ENCODE measurements at places on chromosomes 1 and 21.

GRCh38 chr1:169149555-169150286 lies 43.2 kb downstream of the ATP1B1 start:
- no peak for DNase-seq

DNA sequence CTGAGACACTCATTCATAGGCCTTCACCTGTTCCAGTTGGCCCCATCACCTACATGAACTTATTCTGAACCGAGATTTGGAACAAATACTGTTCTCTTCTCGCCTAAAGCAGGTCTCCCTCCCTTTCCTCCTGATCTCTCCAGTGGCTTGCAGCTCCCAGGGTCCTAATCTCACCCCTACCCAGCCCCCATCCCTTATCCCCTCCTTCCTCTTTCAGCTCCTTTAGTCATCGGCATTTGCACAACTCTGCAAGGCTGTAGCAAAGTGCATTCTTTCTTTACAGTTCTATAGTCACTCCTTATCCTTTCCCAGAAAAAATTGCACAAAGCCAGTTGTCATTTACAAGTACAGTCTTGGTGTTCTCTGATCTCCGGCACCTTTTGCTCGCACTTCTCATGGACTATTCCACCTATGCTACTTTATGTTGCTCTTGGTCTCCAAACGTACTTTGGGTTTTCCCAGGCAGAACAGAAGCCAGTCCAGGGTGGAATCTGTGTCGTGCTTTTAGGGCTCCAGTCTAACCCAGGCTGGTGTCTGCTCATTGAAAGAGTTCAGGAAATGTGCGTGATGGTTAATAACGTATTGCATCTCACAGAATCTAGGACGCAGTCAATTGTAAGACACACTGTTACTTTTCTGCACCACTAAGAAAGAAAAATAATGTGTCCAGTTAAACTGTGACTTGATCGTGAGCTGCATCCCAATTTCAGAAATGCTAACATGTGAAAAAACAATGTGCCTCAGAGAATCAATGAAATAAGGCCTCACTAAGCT lies 965 bp downstream of the ABCA4 start:
- DNase-seq: no peak

GRCh38 chr1:242224461-242224860 lies 225.6 kb upstream of the MAP1LC3C start:
- DNase-seq: no peak

DNA sequence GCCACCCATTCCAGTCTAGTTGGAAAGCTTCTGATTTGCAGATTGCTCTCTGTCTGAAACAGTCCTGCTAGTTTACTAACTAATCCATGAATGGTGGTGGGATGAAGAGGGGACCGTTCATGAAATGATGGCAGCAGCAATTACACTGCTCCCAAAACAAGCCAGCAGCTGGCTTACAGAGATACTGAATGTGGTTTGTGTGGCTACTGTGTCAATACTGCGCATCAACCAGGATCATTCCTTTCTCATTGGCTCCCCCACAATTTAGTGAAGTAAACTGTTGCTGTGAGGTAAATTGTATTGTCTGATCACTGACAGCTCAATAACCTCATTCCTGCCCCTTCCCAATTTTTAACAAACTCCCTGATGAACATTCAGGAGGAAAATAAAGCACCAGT lies 191.3 kb upstream of the LMO4 start:
- no peak for DNase-seq

GRCh38 chr1:240658312-240658960 lies 46.5 kb upstream of the GREM2 start:
- no peak for DNase-seq

DNA sequence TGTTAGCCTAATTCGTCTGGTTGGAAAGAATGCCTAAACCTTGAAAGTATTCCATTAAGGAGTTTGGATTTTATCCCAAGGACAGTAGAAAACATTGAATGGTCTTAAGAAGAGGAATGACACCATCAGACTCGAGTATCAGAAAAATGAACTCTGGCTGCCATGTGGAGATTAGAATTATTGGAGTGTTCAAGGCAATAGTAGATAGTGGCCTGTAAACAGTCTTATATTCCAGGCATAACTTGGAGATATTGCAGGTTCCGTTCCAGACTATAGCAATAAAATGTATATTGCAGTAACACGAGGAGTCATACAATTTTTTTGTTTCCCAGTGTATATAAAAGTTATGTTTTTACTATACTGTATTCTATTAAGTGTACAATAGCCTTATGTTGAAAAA lies 130.9 kb downstream of the GDAP2 start:
- DNase-seq: no peak

GRCh38 chr1:36553591-36554322 lies 71.0 kb upstream of the CSF3R start:
- DNase-seq: peak; percentile 71

GRCh38 chr1:157600236-157600635 lies 2.4 kb upstream of the FCRL4 start:
- DNase-seq: no peak

- DNase-seq: no peak
Measured at GRCh38 chr1:80170811-80171485, 1164.4 kb upstream of the ADGRL4 start.

DNA sequence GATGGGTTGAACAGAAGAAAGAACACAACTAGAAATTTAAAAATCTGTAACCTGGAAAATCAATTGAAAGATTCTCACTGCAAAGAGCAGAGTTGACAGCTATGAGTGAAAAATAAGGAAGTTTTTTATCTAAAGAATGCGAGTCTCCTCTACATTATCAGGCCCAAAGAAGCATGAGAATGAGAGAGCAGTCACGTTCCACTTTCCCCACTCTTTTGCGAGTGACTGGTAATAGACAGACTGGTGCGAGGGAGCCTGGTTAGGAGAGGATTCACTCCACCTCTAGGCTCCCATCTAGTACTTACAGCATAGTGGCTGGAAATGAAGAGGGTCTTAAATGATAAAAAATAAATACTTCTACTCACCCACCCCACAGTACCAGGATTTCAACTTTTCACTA lies 52.0 kb downstream of the PRDX6 start:
- DNase-seq: no peak

GRCh38 chr1:169052727-169053126 lies 53.8 kb upstream of the ATP1B1 start:
- no peak for DNase-seq

GRCh38 chr1:48055876-48056764 lies 58.9 kb upstream of the TRABD2B start:
- no peak for DNase-seq

DNA sequence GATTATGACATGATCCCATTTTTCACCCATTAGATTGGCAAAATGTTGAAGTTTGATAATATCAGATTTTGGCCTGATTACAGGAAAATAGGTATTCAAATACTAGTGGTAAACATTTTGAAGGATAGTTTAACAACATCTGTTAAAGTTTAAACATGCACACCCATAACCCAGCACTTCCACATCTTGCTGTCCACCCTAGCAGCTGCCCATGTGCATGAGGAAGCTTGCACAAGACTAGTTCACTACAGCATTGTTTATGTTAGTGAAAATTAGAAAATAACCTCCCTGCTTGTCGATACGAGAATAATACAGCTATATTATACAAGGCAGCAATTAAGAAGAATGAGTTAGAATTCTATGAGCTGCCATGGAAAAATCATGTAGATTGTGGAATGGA lies 127.6 kb downstream of the C1orf21 start:
- DNase-seq: no peak

GRCh38 chr1:170800265-170800664 lies 135.1 kb upstream of the MROH9 start:
- no peak for DNase-seq

GRCh38 chr1:56508523-56508983 lies 70.8 kb downstream of the PLPP3 start:
- no peak for DNase-seq

DNA sequence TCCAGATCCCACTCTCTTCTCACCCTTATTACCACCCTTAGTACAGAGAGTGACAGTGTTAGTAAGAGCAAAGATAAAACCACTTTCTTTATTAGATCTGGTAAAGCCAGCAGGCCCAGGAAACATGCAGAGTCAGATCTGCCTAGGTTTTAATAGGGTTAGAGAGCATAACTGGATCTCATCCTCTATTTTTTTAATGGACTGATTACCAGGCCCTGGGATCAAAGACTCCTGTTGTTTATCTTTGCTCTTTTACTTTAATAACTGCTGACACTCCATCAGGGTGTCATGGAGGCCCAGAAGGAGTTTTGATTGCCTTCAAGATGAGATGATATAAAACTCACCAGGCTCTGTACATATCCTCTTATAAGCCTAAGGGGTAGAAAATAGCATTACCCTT lies 45.3 kb upstream of the RGS5 start:
- no peak for DNase-seq

DNA sequence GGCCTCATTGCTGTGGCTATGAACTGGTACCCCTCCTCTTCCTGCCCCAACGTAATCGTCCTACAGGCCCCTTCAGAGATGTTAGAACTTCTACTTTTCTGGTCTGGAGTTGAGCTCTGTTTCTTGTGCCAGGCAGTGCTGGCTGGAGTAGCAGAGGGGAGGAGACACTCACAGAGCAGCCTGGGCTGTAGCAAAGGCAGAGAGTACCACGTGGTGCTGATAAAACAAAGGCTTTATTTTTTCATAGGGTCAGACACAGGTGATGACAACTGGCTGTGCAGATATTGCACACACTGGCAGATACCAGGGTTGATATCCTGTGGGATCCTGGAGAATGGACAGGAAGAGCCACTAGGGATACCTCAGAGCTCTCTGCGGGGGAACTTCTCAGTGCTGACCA lies 23.2 kb downstream of the CRCT1 start:
- no peak for DNase-seq

DNA sequence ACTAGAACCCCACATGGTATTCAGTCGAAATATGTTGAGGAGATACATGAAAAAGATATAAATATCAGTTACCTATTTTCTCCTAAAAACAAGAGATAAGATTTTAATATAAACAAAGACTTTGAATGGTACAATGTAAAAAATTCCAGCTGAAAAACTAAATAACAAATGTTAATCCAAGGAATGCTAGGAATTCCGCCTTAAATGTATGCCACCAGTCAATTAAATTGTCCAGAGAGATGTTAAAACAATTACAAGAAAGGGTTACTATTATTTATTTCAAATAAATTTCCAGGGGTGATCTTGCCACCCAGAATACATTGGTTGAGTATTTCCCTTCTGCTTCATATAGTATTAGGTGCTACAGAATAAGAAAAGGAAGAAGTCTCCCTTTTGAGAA lies 4.2 kb downstream of the ADSS2 start:
- DNase-seq: no peak

Data from CD4-positive, alpha-beta T cell treated with Interleukin-6 for 4 hours (primary cell).